Activated CD8-positive, alpha-beta T cell treated with anti-CD3 and anti-CD28 coated beads, Interleukin-2, amount 10 ng/mL, durations not matched to agents 7 days and 5 days (primary cell): ENCODE measurements at places on chromosomes 7 and 10. TPM values are rescaled to one million over a fixed set of nuclear protein-coding genes. Genes with fewer than 3 reads are reported as not detected.

GRCh38 chr7:129612112-129613015 is 844 bp downstream of the NRF1 start:
- peaks cover 56% of the 10 kb centered on the region for H3K4me1 ChIP-seq
- peak; percentile 53 for DNase-seq
- peak overlapping the region; percentile 88 for H3K27ac ChIP-seq
- no peaks in the 10 kb centered on the region for H3K27me3 ChIP-seq
- H3K4me3 ChIP-seq = peak overlapping the region; percentile 92

GRCh38 chr10:96955794-96956193 is 123.7 kb downstream of the LCOR start:
- no peaks in the 10 kb centered on the region for H3K27me3 ChIP-seq
- peaks cover 40% of the 10 kb centered on the region for H3K36me3 ChIP-seq
- H3K4me1 ChIP-seq = no peaks in the 10 kb centered on the region
- no peak overlapping the region for H3K4me3 ChIP-seq
- no peak for DNase-seq

GRCh38 chr7:152735443-152736004 is 24.0 kb upstream of the ACTR3B start:
- H3K4me1 ChIP-seq = no peaks in the 10 kb centered on the region
- no peak overlapping the region for H3K4me3 ChIP-seq
- peaks cover 2% of the 10 kb centered on the region for H3K36me3 ChIP-seq
- H3K27ac ChIP-seq = no peak overlapping the region

GRCh38 chr7:134388336-134389019 is 70.4 kb downstream of the AKR1B1 start:
- no peak for DNase-seq
- peaks cover 5% of the 10 kb centered on the region for H3K27me3 ChIP-seq
- H3K4me1 ChIP-seq = no peaks in the 10 kb centered on the region
- no peak overlapping the region for H3K27ac ChIP-seq
- H3K4me3 ChIP-seq = no peak overlapping the region
- H3K36me3 ChIP-seq = no peaks in the 10 kb centered on the region

DNA sequence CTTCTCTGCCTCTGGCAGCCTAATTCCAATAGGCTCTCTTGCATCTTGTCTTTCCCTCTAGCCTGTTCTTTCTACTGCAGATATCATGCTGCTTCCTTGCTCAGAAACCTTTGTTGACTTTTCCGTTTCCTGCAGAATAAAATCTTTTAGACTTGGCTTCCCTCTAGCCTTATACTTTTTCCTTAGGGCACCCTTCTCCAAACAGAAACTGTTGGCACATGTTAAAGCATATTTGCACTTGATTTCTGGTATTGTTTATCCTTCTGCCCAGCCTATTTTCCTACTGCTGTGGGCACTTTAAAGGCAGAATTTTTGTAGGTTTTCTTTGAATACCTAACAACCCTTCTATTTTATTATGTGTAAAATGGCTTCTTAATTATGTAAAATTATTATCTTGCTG is 4.6 kb downstream of the GNAI1 start:
- no peaks in the 10 kb centered on the region for H3K36me3 ChIP-seq
- H3K4me1 ChIP-seq = peaks cover 7% of the 10 kb centered on the region
- H3K4me3 ChIP-seq = no peak overlapping the region
- DNase-seq = no peak
- peaks cover 39% of the 10 kb centered on the region for H3K27me3 ChIP-seq
- H3K27ac ChIP-seq = no peak overlapping the region

Gene CPA2
- total RNA-seq = not detected

Gene LIPN
- total RNA-seq = not detected

Gene SMURF1
- total RNA-seq = 10.4 TPM

Gene MMD2
- total RNA-seq = not detected

Gene IQUB
- total RNA-seq = not detected

Gene NPFFR1
- not detected for total RNA-seq
